ENCODE measurements at places on chromosomes 1 and 21.

- DNase-seq = no peak
Measured at GRCh38 chr1:219708919-219709543, 96.1 kb upstream of the ZC3H11B start.

- no peak for DNase-seq
Measured at GRCh38 chr1:53927376-53927881, 18.1 kb downstream of the IFT25 start.

DNA sequence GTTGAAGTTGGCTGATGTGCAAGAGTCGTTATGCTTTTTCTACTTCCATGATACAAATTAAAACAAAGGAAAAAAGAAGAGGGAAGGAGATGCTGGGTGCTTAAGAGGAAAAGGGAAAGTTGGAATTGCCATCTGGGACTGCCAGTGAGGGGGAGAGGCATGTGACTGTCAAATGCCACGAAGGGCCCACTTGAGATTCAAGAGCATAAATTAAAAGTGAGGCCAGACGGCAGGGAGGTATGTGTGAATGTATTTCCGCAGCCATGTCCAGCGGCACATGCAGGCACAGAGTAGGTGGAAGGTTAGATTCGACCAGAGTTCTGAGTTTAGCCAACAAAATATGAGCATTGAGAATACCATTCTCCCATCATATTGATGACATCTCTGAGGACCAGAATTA lies 32.0 kb downstream of the NFASC start:
- DNase-seq = no peak

DNA sequence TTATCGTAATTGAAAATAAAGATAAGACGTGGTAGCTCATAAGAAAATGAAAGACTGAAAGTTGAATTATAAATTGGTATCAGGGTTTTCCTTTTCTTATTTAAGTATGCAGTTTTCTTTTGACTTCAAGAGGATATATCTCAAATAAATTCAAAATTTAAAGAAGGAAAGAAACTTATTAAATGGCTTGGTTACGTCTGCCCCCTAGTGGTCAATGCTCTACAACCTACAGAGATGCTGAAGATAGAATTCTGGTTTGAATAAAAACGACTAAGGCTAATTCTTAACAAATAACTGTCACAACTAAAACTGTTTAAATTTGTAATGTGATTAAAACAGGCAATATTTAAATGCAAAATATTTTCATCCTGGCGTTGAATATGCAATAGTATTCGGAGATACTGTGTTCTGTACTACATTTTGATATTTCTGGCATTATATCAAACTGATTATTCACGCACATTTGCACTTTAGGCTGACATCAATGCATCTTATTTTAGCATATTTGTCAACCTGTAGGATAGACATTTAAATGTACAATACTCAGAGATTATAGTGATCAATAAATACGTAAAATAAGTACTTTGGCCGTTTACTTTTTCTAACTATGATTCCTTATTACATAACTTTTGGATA lies 26.8 kb downstream of the IFI44 start:
- DNase-seq = peak; percentile 65

DNA sequence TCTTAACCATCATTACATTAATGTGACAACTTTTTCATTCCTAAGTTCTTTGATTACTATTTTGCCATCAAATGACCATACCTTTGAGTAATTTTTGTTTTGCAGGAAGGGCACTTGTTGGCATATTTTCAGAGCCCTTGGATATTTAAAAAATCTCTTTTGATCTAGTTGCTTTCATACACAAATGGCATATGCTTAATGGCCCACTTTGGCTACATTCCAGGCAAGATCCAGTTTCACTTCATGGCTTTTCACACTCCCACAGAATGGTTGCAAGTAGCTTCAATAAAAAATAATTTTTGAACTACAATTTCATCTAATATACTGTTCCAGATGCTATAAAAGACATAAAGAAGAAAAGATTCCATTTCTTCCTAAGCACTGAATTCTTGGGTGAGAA lies 18.1 kb downstream of the ADAM30 start:
- no peak for DNase-seq

DNA sequence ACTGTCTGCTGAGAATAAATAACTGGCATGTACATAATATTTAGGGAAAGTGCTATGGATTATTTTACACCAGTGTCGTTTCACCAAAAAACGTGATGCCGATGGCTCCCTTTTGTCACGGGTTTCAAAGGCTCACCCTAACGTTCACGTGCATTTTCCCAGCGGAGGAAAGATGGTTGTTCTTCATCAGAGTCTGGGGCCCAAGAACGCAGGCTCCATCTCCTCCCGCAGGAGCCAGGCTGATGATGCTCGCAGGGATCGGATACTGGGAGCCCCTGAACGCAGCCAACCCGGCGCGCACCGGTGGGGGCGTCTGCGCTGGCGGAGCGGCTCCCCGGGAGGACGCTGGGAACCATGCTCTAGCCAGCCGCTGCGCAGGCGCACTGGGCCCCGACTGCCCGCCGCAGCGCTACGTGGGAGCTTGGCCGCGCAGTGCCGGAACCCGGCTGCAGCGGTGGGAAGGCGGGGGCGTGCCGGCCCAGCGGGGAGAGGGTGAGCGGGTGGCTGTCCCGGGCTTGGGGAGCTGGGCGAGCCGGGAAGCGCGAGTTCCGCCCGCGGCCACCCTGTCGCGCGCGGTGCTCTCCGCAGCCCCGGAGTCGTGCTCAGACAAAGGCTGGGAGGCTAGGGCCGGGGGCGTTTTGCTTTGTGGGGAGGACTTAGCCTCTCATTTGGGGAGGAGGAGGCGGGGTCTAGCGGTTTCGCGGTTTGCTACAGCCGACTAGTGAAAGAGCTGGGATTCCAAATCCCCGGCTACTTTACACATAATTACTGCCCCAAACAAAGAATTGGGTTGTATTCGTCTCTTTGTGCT lies at the start of gene ZFP69B:
Gene ZFP69B (plus strand): TSS at position 793 of the 811 bp plus-strand sequence. CDS start 486 bp downstream, outside the sequence.
- peak; percentile 92 for DNase-seq

- no peak for DNase-seq
Measured at GRCh38 chr1:229318056-229318455, 24.8 kb downstream of the CCSAP start.

DNA sequence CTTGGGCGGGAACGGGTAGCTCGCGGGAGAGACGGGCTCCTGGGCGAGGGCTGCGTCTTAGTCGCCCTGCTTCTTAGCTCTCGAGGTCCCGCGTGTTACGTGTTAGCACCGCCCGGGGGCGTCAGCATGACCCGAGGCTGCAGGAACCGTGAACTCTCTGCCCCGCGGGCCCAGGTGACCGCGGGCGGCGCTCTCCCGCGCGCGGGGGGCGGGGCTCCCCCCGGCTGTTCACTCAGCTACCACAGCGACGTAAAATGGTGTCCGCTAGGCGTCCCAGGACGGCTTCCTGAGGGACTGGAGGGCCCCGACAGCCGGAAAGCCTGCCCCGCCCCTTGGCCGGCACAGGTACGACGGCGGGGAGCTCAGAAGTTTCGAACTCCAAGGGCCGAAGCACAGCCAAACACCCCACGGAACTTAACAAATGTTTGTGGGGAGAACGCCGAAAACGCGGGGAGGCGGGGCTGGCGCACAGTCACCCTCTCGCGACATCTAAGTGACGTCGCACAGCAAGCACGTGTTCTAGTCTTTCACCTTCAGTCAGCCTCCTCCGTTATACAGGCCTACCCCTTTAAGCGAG lies 780 bp upstream of the RBM15 start:
- peak; percentile 96 for DNase-seq

DNA sequence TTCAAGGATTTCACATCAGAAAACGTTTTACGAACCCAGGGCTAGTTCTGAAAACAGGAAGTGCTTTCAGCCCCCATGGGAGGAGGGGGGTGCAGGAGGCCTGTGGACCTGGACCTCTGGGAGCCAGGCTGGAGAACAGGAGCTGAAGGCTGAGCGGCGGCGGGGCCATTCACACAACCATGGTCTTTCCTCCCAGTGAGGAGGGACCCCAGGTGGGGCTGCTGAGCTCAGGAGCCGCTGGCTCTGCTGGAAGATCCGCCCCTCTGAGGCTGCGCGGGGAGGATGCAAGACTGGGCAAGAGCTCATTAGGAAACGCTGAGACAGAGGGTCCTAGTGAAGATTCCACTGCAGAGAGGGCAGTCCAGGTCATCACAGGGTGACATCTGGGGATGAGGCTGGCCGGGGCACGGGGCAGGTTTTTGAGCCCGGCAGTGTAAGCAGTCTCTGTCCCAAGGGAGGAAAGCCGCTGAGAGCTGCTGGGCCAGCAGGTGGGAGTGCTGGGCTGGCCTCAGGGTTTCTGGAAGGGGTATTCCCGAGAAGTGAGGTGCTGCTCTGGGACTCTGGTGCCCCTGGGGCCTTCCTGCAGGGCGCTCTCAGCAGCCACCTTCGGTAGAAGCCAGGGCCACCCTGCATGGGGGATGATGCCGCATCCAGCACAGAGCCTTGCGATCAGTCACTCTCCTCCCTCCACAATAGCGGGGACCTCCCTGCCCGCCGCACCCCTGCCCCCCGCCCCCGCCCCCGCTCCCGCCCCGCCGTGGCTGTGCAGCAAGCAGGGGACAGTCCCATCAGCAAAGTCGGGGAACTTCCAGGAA lies 7.5 kb downstream of the MX2 start:
- DNase-seq = peak; percentile 32

DNA sequence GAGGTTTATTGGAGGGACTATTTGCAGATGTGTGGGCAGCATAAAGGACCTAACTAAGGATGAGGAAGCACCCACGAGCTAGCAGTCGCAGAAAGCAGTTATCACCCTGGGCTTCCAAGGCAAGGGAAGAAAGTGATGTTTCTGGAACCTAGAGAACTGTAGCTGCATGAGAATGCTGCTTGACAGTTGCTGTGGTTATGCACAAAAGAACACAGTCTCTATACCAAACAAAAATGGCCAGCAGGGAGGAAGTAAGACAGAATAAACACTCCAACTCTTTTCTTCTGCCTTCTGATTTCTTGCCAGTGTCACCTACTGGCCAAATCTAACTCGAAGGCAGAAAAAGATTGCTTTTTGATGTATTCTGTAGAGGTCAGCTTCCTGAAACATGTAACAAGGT lies 190.2 kb downstream of the RASAL2 start:
- no peak for DNase-seq

Data from thyroid gland (tissue), 4 donors.